CD4-positive, alpha-beta memory T cell (primary cell): ENCODE measurements at places on chromosomes 5 and 9.

GRCh38 chr5:318341-318897 is 3.1 kb upstream of the AHRR start:
- DNase-seq: no peak

GRCh38 chr5:158976035-158976434 is 123.7 kb downstream of the EBF1 start:
- DNase-seq: no peak

GRCh38 chr9:98750364-98751060 is 41.8 kb upstream of the GABBR2 start:
- DNase-seq: no peak

DNA sequence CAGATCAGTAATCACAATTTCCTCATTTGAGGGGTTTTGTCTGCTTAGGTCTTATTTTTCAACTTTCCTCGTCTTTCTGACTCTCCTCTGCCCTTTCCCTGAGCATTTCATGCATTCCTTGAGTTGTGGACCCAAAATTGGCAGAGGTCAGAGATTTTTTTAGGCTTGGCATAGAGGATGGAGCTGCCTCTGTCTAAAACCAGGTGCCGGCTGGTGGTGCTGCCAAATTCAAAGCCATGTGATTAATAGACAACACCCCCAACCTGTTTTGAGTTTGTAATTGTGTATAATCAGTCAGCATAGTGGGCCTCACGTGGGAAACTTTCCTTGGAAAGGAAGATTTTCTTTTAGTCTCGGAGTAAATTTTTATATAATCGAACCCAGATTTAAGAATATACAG is 39.6 kb downstream of the TJP2 start:
- no peak for DNase-seq

DNA sequence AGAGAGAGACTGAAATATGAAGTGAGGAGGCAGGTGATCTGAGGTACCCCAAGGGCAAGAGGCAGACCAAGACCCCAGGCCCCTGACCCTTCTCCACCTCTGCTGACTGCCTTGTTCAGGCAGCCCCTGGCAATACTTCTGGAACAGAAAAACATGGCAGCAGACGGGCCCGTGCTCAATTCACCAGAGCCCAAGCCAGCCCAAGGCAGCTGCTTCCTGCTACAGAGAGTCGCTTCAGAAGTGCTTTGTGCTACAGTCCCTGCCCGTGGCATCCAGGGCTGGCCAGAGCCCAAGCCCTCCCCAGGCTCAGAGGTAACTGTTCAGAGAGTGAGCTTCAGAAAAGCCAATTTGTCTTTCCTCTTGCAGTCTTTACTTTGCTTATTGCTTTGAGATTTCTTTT is 151.4 kb upstream of the FSTL4 start:
- DNase-seq: no peak

GRCh38 chr5:79488058-79488457 is 25.9 kb downstream of the HOMER1 start:
- no peak for DNase-seq

DNA sequence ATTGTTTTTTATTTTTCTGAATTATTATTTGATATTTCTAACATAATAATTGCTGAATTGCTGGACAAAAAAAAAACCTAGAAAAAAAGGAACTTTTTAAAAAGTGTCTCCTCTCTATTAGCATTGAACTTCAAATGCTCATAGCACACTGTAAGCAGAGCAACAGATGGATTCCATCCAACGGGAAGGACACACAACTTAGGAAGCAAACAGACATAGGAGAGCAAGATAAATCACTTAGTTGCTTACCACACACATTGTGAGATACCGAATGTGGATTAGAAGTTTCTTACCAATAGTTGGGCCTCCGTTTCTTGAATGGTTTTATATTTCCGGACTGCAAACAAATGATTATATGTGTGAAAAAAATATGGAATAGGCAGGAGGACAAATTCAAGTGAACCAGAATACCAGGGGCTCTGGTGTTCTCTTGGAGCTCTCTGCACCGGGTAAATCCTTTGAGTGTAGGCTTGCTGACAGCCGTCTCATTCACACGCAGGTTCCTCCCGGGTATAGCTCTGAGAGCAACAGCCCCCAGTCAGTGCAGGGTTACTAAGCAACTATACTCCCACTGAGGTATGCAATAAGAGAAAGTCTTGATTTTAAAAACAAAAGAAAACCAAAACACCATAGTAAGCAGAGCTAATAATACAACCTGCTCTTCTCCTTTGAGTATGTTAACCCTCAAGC is 217.6 kb downstream of the TMEM167A start:
- no peak for DNase-seq

GRCh38 chr9:127452691-127453090 is 1.4 kb downstream of the LRSAM1 start:
- DNase-seq: no peak

DNA sequence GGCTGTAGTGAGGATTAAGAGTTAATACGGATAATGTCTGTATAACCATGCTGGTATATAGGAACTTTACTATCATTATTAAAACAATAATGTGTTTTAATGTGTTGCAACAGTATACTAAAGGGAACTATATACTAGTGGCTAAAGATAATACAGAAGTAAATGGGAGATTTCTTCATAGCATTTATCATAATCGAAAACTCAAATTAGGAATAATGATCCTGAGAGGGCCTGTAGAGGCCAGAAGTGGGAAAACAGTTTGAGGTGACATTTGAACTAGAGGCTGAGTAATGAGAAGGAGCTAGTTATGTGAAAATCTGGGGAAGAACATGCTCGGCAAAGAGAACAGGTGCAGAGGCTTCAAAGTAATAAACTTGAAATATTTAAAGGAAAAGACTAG is 2.9 kb downstream of the TCERG1 start:
- DNase-seq: no peak

DNA sequence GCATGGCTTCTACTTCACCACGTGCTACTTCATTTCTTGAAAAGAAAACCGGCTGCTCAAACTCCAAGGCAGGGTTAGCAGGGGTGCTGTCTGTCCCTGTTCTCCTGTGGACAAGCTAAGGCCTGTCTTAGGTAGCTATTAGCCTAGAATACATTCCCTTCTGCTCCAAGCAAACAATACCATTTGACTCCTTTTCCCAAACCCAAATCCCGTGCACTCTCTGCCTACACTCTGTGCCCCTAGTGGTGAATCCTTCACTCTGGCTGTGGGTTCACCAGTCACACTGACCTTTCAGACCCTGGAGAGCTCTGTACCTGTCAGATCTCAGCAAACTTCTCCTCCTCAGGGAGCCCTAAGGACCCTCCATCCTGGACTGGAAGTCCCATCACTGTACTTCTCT is 211.6 kb downstream of the SLIT3 start:
- DNase-seq: no peak

DNA sequence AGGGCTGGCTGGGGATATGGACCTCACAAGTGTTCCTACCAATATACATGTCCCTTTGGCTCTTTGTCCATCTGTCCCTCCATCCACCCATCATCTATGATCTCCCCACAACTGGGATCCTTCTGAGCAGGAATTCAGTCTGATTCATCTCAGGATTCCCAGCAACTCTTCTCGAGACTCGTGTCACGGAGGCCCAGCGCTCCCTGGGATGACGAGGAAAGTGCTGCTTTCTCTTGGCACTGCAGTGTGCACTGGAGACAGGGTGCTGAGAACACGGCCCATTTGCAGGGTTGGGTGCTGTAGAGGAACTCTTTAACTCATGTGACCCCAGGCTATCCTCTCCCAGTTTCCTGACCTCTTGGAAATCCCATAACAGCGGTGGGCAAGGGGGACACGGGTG is 72.9 kb downstream of the ANGPTL2 start:
- no peak for DNase-seq

DNA sequence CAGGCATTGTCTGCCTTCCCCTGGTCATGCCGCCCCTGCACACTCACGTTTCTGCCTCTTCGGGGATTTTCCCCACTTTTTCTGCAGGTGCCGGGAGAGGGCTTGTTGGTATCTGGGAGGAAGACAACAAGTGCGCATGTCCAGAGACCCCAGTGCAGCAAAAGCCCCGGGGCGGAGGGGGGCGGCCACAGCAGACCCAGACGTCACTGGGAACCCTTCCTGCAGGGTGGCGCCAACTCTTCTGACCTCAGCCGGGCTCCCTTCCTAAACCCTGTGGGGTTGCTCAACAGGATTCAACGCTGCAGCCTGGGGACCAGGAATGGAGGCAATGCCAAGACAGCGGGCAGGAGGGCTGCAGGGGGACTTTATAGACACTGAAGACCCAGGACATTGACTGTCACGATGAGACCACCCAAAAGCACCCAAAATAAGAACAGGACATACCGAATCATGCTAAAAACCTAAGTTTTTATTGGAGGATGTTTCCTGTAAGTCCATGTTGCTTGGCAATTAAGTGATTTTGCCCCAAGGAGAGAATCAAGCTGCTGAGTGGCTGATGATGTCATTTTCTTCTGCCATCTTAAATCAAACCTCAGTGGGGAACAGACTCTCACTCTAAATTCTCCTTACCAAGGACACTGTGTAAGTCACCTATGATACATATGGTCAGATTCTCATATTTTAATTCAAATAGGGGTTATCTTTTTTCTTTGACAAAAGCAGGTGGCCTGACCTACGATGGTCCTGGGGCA is 62.9 kb upstream of the SIMC1 start:
- DNase-seq: no peak

DNA sequence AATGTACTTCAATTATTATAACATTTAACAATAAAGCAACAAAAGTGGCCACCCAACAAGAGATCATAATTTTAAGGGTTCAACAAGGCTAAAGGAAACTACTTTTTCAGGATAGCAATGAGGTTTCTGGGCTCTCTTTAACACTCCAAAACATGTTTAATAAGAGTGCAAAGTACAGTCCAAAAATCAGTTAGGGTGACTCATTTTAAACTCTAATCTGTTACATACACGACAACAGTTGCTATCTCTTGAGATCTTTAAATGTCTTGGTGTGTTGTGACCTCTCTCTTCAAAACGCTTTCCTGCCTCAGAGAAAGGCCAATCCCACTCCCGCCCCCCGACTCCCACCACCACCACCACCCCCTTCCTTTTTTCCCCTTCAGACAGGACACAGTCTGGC is 11.5 kb downstream of the NFIB start:
- no peak for DNase-seq

DNA sequence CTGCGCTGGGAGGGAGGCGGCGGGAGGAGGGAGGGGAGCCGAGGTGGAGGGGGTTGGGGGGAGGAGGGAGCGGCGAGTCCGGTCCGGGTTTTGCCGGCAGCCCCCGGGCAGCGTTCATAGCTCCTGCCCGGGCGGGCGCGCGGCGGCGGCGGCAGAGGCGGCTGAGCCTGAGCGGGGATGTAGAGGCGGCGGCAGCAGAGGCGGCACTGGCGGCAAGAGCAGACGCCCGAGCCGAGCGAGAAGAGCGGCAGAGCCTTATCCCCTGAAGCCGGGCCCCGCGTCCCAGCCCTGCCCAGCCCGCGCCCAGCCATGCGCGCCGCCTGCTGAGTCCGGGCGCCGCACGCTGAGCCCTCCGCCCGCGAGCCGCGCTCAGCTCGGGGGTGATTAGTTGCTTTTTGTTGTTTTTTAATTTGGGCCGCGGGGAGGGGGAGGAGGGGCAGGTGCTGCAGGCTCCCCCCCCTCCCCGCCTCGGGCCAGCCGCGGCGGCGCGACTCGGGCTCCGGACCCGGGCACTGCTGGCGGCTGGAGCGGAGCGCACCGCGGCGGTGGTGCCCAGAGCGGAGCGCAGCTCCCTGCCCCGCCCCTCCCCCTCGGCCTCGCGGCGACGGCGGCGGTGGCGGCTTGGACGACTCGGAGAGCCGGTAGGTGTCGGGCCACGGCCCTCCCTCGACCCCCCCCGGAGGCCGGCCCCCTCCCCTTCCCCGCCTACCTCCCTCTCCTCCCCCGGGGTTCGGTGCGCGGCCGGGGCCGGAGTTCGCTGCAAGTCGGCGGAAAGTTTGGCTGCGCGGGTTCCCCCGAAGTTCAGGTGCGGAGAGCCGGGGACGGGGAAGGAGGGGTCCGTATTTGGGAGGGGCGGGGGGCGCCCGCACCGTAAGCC is at the start of gene CXXC5:
Gene CXXC5, plus strand, starts transcription at position 145 of the 877 bp plus-strand sequence. CDS start 32,175 bp downstream, outside the sequence.
- no peak for DNase-seq

DNA sequence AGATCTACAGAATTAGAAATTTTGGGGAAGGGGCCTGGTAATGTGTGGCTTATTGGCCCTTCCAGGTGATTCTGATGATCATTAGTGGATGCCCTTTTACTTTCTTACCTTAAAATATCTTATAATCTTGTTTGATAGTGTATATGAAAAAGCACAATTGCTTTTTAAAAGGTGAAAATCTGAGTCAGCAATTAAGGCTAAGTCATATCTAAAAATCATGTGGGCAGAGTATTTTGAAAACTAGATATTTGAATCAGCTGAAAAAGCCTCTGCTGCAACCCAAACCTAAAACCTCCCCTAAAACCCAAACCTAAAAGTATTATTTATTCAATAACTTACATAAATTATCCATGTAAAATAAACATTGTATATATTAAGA is 359.8 kb downstream of the PDE4D start:
- DNase-seq: no peak

DNA sequence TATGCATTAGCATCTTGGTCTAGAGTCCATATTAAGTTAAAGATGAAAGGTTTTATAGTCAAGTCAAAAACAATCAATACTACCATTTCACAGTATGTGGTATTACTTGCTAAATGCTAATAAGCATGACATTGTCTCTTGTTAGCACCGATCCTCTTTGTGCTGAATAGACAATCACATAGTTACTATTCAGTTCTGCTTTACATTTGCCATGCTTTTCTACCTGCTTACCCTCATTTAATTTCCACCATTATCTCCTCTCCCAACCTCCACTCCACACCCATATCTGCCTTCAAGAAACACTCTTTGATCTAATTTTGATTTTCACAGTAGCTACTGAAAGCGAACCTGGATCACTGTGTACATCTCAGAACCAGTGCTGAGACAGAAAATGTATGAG is 16.8 kb downstream of the MEGF9 start:
- no peak for DNase-seq

- DNase-seq: no peak
Observed at GRCh38 chr5:10674582-10674981, 86.5 kb downstream of the DAP start.

DNA sequence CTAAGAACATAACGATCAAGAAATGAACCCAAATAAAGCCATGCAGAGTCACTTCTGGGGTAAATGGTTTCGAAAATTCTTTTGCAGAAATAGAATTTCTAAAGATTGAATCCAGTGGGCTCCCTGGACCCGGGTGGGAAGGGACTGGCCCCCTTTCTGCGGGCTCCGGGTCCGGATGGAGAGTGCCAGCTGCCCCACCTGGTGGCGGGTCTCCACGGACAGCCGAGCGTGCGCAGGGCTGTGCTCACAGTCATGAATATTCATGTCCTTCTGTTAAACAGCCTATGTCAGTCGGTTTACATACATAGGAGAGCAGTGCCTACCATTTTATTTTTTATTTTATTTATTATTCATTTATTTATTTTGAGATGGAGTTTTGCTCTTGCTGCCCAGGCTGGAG is 4.7 kb upstream of the PPP1R26 start:
- no peak for DNase-seq

DNA sequence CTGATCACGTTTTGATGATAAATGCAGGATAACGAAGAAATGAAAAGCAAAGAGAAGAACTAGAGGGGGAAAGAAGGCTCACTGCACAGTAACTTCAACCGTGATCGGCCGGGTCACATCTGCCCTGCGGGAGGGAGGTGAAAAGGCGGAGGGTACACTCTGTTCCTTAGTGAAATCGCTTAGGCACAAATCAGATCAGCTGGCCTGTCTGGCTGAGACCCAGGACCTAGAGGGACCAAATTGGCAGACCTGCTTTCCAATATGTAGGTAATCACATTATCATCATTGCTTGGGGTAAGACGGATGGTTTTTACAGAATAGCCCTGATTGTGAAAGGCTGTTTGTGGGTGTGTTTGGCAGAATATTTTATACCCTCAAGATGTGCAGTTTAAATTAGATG is 82.2 kb downstream of the SLC28A3 start:
- DNase-seq: no peak

- DNase-seq: no peak
Observed at GRCh38 chr5:161421067-161421466, 125.5 kb downstream of the GABRB2 start.
